Activated naive CD8-positive, alpha-beta T cell treated with anti-CD3 and anti-CD28 coated beads, Interleukin-2, amount 50 U/mL, for 24 hours (primary cell): ENCODE measurements at places on chromosomes 4 and X.

GRCh38 chr4:158729716-158730559, 6.7 kb upstream of the PPID start:
- DNase-seq = peak; percentile 44

- DNase-seq = no peak
These were observed 66.0 kb downstream of the TRMT44 start for GRCh38 chr4:8506373-8507195.

DNA sequence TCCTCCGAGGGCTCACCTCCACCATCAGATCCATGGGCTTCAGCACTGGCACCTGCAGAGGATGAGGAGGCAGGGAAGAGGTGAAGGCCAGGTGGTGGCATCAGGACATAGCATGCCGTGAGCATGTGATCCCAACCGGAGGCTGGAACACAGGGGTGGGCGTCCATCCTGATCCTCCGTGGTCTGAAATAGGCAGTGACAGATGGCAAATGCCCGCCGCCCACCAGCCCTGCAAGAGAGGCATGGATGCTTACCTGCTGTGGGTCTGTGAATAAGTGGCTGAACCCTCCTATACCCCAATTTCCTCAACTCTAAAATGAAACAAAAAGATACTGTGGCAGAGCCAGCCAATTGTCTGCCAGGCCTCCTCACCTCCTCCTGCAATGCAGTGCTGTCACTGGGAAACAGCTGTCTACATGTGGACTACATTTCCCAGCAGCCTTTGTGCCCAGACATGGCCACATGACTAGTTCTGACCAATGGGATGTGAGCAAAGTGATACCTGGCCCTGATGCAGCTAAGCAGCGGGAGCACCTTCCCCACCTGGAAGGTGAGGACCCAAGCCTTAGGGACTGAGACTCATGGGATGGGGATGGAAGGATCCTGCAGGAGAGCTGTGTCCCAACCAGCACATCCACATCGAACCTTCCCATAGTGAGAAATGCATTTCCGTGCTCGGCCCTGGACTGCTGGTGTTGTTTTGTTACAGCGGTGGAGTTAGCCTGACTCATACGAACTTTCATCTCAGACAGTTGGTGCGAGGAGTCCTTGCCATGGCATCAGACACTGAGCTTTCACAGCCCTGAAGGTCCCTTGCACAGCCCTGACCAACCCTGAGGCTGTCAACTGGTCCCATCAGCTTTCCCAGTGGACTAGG, 99.5 kb downstream of the PPP2R2C start:
- DNase-seq = no peak

GRCh38 chr4:118076958-118077766, 42.9 kb downstream of the NDST3 start:
- DNase-seq = peak; percentile 14

DNA sequence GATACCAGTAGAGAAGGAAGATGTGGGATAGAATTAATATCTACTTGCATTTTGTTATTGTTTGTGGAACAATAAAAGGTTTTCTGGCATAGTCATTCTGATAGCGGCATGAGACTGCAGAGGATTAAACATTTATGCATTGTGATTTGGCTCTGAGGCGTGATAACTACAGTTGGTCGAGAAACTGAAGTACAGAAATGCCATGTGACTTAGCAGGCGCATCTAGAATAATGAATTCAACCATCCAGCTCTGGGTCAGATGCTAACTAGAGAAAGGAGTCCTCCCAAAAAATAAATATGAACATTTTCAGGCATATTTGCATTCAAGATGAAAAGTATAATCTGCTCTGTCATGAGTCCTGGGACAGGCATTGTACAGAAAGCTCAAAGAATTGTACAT, 62.8 kb downstream of the CCSER1 start:
- no peak for DNase-seq

DNA sequence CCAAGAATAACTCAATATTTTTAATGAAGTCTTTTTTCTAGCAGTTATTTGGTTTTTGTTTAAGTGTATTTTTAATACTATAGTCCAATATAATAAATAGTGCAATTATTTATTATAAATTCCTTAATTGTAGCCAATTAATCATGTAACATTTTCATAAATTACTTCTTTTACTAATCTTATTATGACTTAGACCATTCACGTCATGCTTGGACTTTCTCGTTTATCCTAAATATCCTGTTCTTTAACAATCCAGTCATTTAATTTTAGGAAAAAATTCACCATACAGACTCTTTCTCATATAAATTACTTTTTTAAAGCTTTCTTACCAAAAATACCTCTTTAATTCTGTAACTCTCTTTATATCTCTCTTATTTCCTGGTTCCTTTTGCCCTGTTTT, 350.1 kb downstream of the AR start:
- DNase-seq = no peak
